ENCODE measurements at places on chromosomes 12 and 14.

- DNase-seq, result no peak
Observed at GRCh38 chr14:102949062-102949800, 26.8 kb downstream of the AMN start.

GRCh38 chr12:109915171-109916040 is 15.3 kb downstream of the TCHP start:
- DNase-seq, result no peak

- no peak for DNase-seq
Observed at GRCh38 chr14:92863286-92864080, 59.5 kb upstream of the CHGA start.

DNA sequence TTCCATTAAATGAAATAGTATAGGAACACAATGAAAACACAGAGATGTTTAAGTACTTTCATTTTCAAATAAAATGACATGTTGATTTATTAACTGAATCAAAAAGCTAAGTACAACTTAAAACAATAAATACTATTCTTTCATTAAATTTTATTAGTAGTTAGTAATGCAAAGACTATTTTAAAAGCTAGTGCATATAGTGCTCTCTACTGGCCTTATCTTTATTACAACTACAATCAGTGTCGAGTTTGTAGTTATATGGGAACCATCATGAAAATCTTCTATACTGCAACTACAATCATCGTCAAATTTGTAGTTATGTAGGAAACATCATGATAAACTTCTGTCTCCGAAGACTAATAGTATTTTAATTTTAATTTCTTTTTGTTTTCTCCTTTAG is 8.9 kb upstream of the LIN7A start:
- DNase-seq, result no peak
